ENCODE measurements at places on chromosomes 4 and X.

- no peak for DNase-seq
These were observed 152.8 kb upstream of the ANK2 start for GRCh38 chr4:112896609-112897190.

DNA sequence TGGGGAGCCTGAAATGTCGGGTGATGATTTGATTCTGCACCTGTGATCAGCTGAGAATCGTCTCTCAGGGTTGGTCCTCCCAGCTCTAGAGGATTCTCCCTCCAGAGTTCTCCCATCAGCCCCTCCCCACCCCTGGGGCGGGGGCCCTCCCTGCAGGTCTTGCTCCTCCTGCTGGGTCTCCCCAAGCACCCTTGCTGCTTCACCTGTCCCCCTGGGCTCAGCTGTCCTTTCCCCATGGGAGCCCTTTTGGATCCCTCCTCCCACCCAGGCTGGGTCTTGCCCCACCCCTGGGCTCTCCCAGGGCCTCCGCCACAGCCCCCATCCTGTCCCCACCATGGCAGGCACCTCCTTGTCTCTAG, 22.2 kb downstream of the PSAPL1 start:
- no peak for DNase-seq

DNA sequence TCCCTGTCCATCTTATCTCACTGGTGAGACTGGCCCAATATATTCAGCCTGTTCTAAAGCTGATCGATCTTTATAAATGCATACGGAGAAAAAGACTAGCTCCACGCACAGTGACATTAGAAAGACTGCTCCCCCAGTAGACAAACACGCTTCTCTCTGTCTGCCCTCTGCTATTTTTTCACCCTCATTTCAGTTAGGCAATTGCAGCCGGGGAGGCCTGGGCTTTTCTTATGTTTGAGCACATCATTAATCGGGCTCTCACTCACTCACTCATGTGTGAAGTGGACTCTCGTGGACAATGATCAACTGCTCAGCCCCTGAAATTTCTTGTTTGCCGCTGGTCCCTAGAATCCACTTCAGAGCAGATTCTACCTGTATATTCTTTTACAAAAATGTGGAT, 824.7 kb upstream of the TENM3 start:
- DNase-seq: no peak

GRCh38 chr4:76681996-76682395, 215.9 kb downstream of the SOWAHB start:
- DNase-seq: no peak

DNA sequence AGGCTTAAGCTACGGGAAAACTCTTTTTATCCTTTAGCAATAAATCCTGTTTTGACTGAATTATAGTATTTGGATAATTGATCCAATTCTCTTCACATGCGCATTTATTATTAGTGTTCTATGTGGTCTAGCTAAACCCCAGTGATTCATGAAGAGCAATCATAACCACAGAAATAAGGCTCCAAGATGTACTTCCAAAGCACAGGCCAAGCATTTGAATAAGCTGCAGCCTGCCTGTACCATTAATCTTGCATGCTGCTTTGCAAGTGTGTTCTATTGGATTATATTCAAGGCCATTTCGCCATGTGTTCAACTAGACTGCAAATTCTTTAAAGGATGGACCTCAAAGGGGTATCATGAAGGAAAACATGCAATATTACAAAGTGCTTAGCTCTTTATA, 385.2 kb upstream of the FAT1 start:
- DNase-seq: no peak

DNA sequence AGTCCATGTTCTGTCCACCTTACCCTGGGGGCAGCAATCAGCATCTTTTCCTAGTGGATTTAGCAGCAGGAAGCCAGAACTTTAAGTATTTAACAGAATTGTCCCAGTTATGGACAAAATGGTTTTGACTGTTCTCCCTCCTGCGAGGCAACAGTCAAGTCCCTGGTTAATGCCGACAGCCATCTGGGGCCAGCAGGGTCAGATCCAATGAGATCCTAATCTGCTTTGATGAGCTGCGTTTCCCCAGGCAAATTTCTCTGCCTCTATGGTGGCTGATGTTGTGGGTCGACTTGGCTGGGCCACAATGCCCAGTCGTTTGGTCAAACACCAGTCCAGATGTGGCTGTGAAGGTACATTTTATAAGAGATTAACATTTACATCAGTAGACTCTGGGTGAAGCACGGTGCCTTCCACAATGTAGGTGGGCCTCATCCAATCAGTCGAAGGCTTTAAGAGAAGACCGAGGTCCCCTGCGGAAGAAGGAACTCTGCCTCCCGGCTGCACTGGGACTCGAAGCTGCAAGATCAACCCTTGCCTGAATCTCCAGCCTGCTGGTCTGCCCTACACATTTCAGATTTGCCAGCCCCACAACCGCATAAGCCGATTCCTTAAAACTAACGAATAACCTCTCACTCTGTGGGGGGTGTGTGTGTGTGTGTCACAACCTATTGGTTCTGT, 89.0 kb upstream of the C4orf50 start:
- no peak for DNase-seq

DNA sequence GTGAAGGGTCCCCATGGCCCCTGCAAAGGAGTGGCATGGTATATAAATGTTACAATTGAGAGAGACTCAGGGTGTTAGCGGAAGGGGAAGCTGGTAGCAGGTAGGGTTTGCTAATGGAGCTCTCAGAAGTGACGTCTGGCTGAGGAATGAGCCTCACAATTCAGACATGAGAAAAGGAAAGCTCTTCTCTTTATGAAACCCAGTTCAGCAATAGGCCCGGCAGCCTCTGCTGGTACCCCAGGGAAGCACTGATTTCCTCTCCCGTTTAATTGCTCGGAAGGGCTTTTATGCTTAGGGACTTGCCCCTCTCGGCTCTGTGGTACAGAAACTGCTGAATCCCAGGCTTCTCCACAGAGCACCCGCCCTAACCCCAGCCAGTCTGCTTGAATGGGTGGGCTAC, 19.4 kb upstream of the AFAP1 start:
- DNase-seq: no peak

Measured in NCI-H345 (cell line).